ENCODE measurements at places on chromosomes 1 and 21.

- H3K27me3 ChIP-seq, result no peaks in the 10 kb centered on the region
- no peaks in the 10 kb centered on the region for H3K36me3 ChIP-seq
- DNase-seq, result no peak
- no peak overlapping the region for H3K4me3 ChIP-seq
- H3K4me1 ChIP-seq, result no peaks in the 10 kb centered on the region
- H3K27ac ChIP-seq, result no peak overlapping the region
Measured at GRCh38 chr1:109850194-109850593, 60.5 kb upstream of the CSF1 start.

- DNase-seq, result no peak
- H3K4me3 ChIP-seq, result no peak overlapping the region
- no peaks in the 10 kb centered on the region for H3K36me3 ChIP-seq
- H3K27ac ChIP-seq, result no peak overlapping the region
- no peaks in the 10 kb centered on the region for H3K27me3 ChIP-seq
Measured at GRCh38 chr1:242240691-242241090, 241.8 kb upstream of the MAP1LC3C start.

- H3K27ac ChIP-seq, result no peak overlapping the region
- H3K27me3 ChIP-seq, result no peaks in the 10 kb centered on the region
- no peaks in the 10 kb centered on the region for H3K4me1 ChIP-seq
- no peaks in the 10 kb centered on the region for H3K36me3 ChIP-seq
- DNase-seq, result no peak
- H3K4me3 ChIP-seq, result no peak overlapping the region
Measured at GRCh38 chr1:243962541-243962940, 88.5 kb upstream of the ZBTB18 start.

DNA sequence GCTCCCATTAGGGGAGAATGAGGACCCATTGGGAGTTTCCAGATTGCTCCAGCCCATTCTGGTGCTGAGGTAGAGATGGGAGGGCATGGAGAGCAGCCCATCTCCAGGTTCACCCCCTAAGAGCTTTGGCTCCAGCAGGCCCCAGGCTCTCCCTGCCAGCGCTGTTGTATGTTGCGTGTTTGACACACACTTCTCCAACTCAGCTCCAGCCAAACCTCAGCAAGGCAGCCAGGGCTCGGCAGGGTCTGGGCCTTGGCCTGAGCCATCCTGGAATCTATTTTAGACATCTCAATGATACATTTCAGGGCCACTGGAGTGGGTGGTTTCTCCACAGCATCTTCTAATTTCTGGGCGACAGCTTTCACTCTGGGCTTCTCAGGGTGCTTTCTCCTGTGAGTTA is 117.0 kb downstream of the NAV1 start:
- no peak overlapping the region for H3K27ac ChIP-seq
- H3K27me3 ChIP-seq, result no peaks in the 10 kb centered on the region
- no peak overlapping the region for H3K4me3 ChIP-seq
- H3K4me1 ChIP-seq, result no peaks in the 10 kb centered on the region
- DNase-seq, result no peak

DNA sequence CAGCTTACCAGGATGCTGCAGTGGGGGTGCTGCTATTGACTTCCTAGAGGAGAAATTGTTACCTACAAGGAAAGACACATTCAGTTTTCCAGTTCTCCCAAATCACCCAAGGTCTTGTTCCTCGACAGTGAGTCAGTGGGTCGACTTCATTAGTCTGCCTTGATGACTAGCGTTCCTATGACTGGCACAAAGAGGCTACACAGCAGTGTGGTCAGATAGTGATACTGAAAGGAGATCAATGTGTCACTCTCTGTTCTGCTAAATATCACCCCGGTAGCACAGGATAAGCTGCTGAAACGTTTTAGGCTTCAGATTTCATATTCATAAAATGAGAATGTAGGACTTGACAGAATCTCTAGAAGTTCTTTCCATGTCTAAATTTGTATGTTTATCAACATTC is 357.4 kb downstream of the LMX1A start:
- H3K27ac ChIP-seq, result no peak overlapping the region
- no peaks in the 10 kb centered on the region for H3K27me3 ChIP-seq
- no peak overlapping the region for H3K4me3 ChIP-seq
- no peak for DNase-seq
- H3K36me3 ChIP-seq, result no peaks in the 10 kb centered on the region
- no peaks in the 10 kb centered on the region for H3K4me1 ChIP-seq

DNA sequence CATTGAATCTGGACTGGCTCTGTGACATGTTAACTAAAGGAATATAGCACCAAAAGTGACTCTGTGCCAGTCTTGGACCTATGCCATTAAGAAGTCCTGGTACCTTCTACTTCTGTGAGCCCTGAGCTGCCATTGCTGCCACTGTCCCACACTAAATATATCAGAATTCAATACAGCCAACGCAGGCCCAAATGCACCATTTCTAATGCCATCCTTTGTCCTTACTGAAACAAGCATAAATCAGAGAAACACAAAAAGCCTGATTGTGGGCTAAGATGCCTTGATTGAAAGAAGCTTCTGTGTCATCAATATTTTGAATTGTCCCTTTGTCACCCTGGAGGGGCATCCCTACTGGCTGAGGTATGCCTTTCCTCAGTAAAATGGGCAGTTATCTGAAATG is 66.9 kb upstream of the NEK2 start:
- no peak overlapping the region for H3K4me3 ChIP-seq
- no peaks in the 10 kb centered on the region for H3K36me3 ChIP-seq
- no peaks in the 10 kb centered on the region for H3K27me3 ChIP-seq
- H3K4me1 ChIP-seq, result no peaks in the 10 kb centered on the region
- DNase-seq, result no peak

- no peaks in the 10 kb centered on the region for H3K4me1 ChIP-seq
- H3K27ac ChIP-seq, result no peak overlapping the region
- H3K4me3 ChIP-seq, result no peak overlapping the region
- H3K36me3 ChIP-seq, result no peaks in the 10 kb centered on the region
- DNase-seq, result no peak
- H3K27me3 ChIP-seq, result peaks cover 2% of the 10 kb centered on the region
Measured at GRCh38 chr1:91428182-91428798, 23.7 kb upstream of the HFM1 start.

GRCh38 chr1:155940993-155941844 is at the start of gene RXFP4:
TSS of gene RXFP4 (plus strand) at chr1:155941638. CDS start at chr1:155941710, 72 bp downstream.
- no peaks in the 10 kb centered on the region for H3K36me3 ChIP-seq
- H3K27ac ChIP-seq, result peak within 1 kb of the TSS; percentile 86
- DNase-seq, result no peak
- H3K27me3 ChIP-seq, result no peaks in the 10 kb centered on the region

- no peak for DNase-seq
- peaks cover 4% of the 10 kb centered on the region for H3K4me1 ChIP-seq
- H3K27ac ChIP-seq, result peak overlapping the region; percentile 86
- peaks cover 3% of the 10 kb centered on the region for H3K27me3 ChIP-seq
- no peak overlapping the region for H3K4me3 ChIP-seq
- H3K36me3 ChIP-seq, result no peaks in the 10 kb centered on the region
Measured at GRCh38 chr21:43362915-43363314, 64.0 kb downstream of the SIK1 start.

GRCh38 chr1:115056395-115056798 is 26.8 kb downstream of the TSHB start:
- H3K27ac ChIP-seq, result no peak overlapping the region
- DNase-seq, result no peak
- no peaks in the 10 kb centered on the region for H3K27me3 ChIP-seq
- no peaks in the 10 kb centered on the region for H3K36me3 ChIP-seq
- no peak overlapping the region for H3K4me3 ChIP-seq
- no peaks in the 10 kb centered on the region for H3K4me1 ChIP-seq

DNA sequence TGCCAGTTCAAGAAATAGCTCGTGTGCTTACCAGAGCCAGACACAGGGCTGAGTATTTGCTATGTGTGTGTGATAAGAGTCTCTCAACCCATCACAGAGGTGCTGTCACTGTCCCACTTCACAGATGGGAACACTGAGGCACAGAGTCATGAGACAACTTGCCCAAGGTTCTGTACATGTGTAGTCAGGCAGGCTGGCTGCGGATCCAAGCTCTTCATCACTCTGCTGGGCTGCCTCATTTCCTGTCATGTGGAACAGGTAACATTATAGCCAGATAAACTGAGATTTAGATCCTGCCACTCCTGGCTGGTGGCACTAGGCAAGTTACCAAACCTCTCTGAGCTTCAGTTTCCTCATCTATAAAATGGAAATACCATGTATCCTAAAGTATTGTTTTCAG is 77.8 kb downstream of the ITPKB start:
- no peak for DNase-seq
- no peaks in the 10 kb centered on the region for H3K36me3 ChIP-seq
- H3K4me1 ChIP-seq, result peaks cover 11% of the 10 kb centered on the region
- H3K27me3 ChIP-seq, result no peaks in the 10 kb centered on the region

DNA sequence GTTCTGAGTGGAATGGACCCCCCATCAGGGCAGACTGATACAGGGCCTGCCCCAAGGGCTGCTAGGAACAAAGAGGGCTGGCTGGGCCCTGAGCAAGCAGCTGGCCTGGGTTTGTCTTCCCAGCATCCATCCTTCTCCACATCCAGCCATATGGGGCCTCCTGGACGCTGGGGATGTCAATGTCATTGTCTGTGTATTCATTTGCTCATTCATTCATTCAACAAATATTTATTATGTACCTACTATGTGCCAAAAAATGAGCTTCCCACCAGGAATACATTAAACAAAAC is 15.6 kb upstream of the ECE1 start:
- no peak for DNase-seq
- H3K27me3 ChIP-seq, result no peaks in the 10 kb centered on the region
- no peaks in the 10 kb centered on the region for H3K36me3 ChIP-seq
- H3K4me1 ChIP-seq, result peaks cover 12% of the 10 kb centered on the region
- H3K4me3 ChIP-seq, result no peak overlapping the region
- peak overlapping the region; percentile 62 for H3K27ac ChIP-seq

GRCh38 chr21:42312626-42313104 is 2.5 kb downstream of the TFF3 start:
- H3K4me1 ChIP-seq, result no peaks in the 10 kb centered on the region
- DNase-seq, result no peak
- no peak overlapping the region for H3K4me3 ChIP-seq
- no peaks in the 10 kb centered on the region for H3K36me3 ChIP-seq
- no peak overlapping the region for H3K27ac ChIP-seq

GRCh38 chr1:203346769-203347102 is 4.2 kb downstream of the FMOD start:
- H3K4me3 ChIP-seq, result no peak overlapping the region
- no peak for DNase-seq
- H3K36me3 ChIP-seq, result no peaks in the 10 kb centered on the region
- H3K27me3 ChIP-seq, result no peaks in the 10 kb centered on the region
- no peak overlapping the region for H3K27ac ChIP-seq

Measured in breast epithelium (tissue), 4 donors.